ENCODE measurements at places on chromosomes 16 and 17.

DNA sequence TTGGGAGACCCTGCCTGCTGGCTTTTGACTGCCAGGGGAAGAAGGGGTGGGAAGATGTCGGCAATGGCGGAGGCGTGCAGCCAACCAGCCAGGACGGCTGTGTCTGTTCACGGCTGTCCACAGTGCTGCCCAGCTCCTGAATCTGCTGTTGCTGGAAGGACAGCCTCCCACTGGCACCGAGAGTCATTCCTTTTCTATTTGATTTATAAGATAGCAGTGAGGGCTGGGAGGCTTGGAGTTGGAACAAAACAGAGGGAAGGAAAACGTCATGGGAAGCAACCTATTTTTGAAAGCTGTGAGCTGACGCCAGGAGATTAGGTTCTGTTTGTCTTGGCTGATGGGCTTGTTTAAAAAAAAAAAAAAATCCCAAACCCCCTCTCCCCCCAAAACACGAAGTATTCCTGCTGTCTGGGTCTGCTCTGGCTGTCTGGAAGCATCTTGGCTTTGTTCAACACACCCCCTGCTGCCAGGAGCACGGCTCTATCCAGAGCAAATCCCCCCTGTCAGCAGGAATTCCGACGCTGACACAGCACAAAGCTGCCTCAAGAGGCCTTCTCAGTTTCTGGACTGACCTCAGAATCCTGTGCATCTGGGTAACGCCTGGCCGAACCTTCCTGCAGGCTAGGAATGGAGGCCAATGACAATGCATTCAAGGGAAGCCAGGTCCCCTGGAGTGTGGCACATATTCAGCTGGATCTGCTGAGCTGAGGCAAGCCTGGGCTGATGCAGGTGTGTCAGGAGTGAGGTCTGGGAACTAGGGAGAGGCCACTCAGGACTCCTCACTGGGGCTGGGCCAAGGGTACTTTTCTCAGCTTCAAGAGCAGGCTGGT is 41.0 kb upstream of the SREBF1 start:
- no peak for DNase-seq

DNA sequence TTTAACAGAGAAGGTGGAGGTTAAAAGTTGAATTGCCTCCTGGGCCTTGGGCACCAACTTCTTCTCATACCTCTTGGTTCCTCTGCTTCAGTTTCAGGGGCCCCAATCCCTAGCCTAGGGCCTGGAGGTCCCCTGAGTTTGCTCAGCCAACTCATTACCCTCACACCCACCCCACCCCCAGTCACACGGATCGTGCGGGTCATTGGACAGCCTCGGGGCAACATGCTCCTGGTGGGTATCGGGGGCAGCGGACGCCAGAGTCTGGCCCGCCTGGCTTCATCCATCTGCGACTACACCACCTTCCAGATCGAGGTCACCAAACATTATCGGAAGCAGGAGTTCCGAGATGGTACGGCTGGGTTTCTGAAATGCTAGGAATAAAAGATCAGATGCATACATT is 36.0 kb upstream of the KDM6B start:
- DNase-seq = no peak

DNA sequence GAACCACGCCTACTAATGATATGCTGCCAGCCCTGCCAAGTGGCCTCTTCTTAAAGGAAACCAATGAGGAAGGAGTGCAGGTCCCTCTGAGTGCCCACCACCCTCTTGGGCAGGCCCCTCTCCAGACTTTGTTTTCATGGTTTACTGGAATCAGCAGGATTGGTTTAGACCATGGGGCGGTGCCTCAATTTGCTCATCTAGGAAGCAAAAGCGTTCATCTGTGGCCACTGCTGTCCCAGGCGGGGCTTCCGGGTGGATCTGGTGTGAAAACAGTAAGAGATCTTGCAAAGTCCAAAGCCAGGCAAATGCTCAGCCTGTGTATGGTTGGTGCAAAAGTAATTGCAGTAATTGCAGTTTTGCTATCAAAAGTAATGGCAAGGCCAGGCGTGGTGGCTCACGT is 71.3 kb downstream of the AMFR start:
- no peak for DNase-seq

GRCh38 chr17:70872103-70872502 is 702.8 kb downstream of the KCNJ2 start:
- no peak for DNase-seq

DNA sequence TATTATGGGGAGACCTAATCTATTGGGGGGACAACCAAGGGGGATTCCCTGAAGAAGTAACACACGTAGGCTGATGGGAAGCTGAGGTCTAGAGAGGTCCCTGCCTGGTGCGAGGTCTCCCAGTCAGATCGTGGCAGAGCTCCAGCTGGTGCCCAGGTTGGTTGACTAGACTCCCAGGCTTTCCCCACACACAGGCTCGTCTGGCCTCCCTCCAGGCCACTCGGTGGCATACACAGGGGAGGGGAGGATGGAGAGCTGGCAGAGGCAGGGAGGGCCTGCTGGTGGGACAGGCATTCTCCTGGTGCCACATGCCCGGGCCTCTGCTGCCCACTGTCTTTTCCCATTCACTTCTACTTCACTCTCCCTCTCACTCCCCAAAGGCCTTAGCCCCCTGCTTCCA is 8.5 kb upstream of the SOCS3 start:
- no peak for DNase-seq

- no peak for DNase-seq
Observed at GRCh38 chr17:73043686-73044581, 48.6 kb downstream of the SLC39A11 start.

GRCh38 chr17:82896071-82897000 is 56.5 kb upstream of the ZNF750 start:
- no peak for DNase-seq

GRCh38 chr16:56747486-56748045 is 17.6 kb downstream of the NUP93 start:
- no peak for DNase-seq

DNA sequence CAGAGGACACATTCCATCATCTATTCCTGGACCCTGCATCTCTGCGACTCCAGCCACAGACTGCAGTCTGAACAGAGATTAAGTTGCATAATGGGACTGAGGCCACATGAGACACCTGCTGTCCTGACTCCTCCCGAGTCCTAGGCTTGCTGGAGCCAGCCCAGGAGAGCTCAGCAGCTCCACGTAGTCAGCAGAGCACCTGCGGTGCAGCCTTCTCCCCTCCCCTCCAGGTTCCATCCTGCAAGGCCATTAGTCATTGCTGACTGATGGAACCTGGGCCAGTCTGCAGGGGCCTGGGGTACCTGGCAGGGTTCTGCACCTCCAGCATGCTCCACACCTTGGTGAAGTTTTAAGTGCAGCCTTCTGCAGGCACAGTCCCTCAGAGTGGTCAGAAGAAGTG is 76.7 kb downstream of the PLD6 start:
- no peak for DNase-seq

DNA sequence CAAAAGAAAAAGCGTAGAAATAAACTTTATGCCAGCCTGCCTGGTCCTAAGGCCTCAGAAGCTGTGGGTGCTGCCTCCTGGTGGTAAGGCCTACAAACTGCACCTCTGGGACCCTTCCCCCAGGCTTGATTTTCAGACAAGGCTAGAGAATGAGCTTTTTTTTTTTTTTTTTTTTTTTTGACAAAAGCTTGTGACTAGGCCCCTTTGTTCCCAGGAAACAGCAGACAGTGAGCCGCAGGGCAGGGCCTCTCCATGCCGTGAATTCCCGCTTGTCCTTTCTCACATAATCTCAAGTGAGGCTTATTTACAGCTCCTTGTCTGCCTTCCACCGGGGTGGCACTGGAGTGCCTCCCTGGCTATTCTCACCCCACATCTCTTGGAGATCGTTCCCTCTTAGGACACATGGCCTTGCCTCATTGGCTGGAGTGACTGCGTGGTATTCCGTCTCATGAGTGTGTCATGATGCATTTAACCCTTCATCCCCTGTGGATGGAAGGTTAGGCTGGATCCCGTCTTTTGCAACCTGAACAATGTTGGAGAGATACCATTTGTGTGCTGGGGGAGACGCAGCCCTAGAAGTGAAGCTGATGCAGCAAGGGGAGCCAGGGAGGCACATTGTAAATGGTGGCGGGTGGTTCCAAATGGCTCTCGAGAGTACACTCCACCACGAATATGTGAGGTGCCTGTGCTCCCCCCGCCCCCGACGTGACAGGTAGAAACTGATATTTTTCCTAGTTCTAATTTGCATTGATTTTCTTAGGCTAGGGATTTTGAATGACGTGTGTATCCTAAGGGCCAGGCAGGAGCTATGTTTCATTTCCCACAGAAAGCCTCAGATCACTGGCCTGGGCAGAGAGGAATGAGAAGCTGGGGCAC is 49.6 kb downstream of the USP22 start:
- peak; percentile 72 for DNase-seq

GRCh38 chr17:56876766-56877179 is 37.1 kb downstream of the TRIM25 start:
- no peak for DNase-seq

DNA sequence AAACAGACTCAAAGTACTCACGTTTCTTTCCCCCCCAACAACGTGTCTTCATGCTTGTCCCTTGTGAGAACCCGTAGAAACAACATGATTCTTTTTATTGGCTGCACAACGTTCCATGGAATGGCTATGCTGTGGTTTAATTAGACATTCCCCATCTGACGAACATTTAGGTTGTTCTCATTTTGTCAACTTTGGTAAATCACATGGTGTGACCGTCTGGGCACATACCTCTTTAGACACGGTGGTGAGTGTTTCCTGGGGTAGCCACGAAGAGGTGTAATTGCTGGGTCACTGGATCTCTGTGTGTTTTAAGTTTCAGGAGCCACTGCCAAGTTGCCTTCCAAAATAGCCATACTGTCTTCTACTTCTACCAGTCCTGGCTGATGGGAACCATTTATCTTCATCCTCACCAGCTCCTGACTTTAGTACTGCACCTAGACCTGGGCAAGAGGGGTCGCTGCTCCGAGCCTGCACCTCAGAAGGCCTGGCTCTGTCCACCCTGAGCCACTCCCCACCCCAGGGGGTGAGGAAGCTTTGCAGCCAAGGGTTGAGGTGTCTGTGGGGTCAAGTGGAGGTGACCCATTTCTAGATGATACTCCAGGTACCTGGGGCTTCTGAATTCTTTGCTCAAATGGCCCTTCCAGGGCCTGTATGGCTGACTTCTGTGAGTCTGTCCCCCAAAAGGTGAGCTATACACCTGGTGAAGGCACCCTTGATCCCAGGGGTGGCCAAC is 84.7 kb downstream of the IRX5 start:
- no peak for DNase-seq

DNA sequence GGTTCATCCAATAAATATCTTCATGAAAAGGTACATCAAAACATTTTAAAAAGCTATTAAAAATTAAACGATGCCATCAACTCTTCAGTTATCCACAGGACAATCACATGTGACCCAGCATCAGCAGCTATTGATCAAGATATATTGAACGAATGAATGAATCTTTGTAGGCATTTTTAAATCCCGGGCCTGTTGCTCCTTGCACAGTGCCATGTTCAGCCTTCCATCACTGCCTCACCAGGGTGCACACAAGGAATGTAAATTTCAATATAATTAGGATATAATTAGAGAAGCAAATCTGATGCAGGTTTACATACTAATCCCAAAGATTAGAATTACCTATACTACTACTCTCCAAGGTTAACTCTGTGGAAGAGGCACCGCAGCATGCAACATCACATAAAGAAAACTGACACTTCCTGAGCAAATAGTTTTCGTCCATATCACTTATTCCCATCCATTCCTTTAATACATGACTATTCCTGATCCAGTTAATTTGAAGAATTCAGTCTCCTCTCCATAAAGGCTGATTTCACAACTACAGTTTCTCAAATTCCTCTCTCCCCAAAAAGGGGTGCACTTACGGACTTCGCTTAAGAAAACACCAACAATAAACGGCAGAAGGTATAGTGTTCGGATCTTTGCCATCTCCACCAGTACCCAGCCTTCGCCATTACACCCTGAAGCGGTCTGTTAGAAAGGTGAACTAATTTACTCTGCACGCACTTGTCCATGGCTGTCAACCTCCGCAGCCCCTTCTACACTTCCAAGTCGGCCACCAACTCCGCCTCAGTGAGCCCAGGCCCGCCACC is 938 bp downstream of the NCOR1 start:
- no peak for DNase-seq

GRCh38 chr17:77034677-77035424 is 105.9 kb upstream of the SEC14L1 start:
- DNase-seq = no peak

All from suppressor macrophage treated with lipopolysaccharide for 1 hour (primary cell).